Left lung (tissue), 14 donors: ENCODE measurements at places on chromosomes 2 and 18. TPM values are rescaled to one million over a fixed set of nuclear protein-coding genes. Genes with fewer than 3 reads are reported as not detected.

HOXD1 gene
- total RNA-seq, result 1.9 TPM

DCC gene
- 1.1 TPM for total RNA-seq

MGAT4A gene
- 79.8 TPM for total RNA-seq

SIX3 gene
- total RNA-seq, result not detected

CTDSP1 gene
- 122 TPM for total RNA-seq

SLC8A1 gene
- 39.7 TPM for total RNA-seq

ACVR1C gene
- total RNA-seq, result 1.6 TPM

FAM124B gene
- 3.0 TPM for total RNA-seq

LGALSL gene
- total RNA-seq, result 34.1 TPM

CYB5A gene
- 347 TPM for total RNA-seq

NAT8 gene
- total RNA-seq, result not detected

RIF1 gene
- 29.8 TPM for total RNA-seq

MATN3 gene
- 9.1 TPM for total RNA-seq

GAL3ST2 gene
- not detected for total RNA-seq

CNGA3 gene
- 0.10 TPM for total RNA-seq

NGEF gene
- total RNA-seq, result 0.71 TPM

CCDC148 gene
- 0.64 TPM for total RNA-seq

KCNS3 gene
- total RNA-seq, result 48.2 TPM

SOCS6 gene
- total RNA-seq, result 18.0 TPM
